ENCODE measurements at places on chromosomes 16 and 17.

DNA sequence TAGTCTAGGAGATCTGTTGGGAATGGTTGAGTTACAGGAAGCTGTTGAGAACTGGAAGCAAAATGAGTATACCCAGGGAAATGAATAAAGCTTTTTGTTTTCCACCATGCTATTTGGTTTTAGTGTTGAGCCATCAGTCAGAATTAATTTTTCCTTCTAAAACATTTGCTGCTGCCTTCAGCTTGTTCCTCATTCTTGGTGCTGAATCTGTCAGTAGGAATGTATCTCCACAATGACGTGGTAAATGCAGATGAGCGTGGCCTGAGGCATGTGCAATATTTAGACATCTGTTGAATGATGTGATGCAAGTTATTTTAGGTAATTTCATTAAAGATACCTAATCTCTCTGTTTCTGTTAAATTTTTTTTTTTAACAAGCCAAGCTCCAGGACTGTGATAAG, 10.9 kb downstream of the HAPSTR1 start:
- no peak for DNase-seq

DNA sequence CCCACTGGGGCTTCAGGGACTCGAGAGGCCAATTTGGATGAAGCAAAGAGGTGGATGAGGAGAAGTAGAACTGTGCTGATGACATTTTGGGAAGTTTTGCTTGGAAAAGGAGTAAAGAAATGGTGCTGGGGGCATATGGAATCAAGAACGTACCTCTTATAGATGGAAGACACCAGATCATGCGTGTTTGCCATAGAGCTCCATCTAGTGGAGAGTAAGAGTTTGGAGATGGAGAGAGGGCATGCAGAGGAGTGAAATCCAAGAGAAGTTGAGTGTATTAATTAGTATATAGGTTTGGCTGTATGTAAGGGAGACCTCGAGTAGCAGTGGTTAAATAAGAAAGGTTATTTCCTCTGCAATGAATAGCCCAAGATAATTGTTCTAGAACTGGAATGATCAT, 56.0 kb downstream of the SHISA6 start:
- DNase-seq: no peak

DNA sequence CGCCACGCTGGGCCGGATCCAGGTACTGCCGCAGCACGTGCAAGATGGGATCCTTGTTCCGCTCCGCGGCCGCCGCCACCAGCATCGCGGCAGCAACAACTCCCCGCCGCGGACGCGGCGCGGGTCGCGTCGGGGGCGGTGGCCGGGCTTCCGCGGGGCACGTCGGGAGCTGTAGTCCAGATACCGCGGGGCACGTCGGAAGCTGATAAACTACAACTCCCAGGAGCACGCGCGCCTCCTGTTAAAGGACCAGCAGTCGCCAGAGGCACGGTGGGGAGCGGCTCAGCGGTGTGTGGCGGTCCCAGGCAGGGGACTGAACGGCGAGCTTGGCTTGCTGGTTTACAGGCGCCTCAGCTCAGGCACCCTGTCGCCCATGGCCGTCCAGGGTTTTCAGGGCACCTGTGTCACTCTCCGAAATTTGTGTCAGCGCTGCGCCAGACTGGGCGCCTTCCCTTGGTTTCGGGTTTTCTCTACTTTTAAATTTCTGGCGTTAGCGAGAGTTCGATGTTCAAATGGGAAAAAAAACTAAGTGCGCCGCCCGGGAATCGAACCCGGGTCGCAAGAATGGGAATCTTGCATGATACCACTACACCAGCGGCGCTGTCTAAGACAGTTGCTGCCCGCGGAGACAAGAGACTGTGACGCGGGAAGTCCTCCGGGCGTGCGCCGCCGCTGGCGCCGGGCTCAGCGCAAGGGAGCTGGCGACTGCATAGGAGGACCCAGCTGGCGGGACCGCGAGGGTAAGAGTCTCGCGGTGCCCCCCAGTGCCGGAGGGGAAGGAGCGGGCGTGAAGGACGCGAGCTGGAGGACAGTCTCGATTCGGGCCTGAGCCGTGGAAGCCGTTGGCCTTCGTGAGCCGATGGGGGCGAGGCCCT, at the start of gene METTL26:
METTL26 (minus strand) TSS at position 100 of the 875 bp plus-strand sequence; CDS start at position 85, 15 bp downstream.
- peak; percentile 98 for DNase-seq

GRCh38 chr16:8587065-8587464, 3.2 kb downstream of the TMEM114 start:
- no peak for DNase-seq

- no peak for DNase-seq
Measured at GRCh38 chr17:31653691-31654090, 205.4 kb downstream of the COPRS start.

DNA sequence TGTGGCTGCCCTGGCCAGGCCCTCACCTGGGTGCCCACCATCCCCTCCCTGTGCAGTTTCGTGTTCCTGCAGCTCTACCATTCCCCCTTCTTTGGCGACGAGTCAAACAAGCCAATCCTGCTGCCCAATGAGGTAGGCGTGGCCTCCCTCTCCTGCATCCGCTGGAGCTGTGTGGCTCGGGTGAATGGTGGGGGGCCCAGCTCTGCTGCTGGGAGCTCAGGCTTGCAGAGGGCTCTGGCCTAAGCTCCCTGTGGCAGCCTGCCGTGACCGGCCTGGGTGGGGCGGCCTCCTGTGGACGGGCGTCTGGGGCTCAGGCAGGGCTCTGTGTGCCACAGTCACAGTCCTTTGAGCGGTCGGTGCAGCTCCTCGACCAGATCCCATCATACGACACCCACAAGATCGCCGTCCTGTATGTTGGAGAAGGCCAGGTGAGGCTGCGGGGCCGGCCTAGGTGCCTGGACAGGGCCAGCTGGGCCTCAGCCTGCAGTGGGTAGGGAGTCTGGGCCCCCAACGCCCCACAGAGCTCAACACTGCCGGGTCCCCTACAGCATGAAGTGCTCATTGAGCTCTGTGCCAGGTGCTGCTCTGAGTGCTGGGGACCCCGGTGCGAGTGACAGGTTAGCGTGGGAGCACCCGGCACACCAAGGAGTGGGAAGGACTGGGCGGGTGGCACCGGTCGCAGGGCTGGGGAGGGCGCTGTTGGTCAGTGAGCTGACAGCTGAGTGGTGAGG, 37.3 kb downstream of the TSC2 start:
- no peak for DNase-seq
